Astrocyte (in vitro differentiated cells and primary cell): ENCODE measurements at places on chromosomes 5 and 9.

DNA sequence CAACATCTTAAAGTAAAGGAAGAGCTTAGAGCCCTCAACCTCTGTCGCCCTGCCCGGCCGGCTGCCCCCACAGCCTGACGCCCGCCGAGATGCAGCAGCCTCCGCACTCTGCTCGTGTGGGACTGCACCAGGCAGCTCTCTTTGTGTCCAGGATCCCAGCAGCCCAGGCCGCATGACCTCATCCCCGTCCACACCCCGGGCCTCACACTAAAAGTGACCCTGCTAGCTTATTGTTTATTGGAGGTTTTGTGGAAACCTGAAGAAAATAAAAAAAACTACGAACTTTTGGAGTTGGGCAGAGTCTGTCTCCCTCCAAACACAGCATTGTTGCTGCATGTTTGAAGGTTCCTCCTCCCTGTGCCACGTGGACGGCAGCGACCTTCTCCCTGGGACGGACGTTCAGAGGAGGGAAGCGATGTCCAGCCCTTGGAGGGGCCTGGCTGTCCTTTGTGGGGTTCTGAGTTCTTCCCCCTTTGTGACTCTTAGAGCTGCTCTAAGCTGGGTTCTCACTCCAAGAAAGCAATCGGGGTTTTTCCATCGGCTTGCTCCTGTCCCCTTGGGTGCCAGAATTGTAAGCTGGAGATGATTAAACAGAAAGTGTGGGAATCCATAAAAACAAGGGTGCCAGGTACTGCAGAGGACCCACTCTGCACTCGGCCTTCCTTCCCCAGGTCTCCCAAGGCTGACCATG is 103.5 kb upstream of the COL5A1 start:
- no peak for DNase-seq

- DNase-seq: no peak
Measured at GRCh38 chr5:72291601-72292000, 28.4 kb downstream of the MRPS27 start.

DNA sequence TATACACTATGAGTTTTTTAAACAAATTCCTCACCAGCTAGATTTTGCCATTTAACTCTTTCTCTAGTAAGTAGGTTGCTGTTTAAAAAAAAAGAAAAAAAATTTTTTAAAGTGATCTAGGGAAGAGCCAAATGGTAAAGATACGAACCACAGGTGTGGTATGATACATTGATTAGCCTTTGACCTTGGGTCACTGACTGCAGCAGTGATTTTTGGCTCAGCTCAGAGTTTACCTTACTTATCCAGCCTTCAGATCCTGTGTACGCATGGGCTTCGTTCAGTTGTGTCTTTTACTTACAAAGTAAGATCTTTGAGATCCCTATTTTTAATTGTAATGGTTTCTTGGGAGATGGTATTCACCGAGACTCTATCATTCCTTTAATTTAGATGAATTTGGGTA is 12.4 kb upstream of the GNG10 start:
- no peak for DNase-seq

DNA sequence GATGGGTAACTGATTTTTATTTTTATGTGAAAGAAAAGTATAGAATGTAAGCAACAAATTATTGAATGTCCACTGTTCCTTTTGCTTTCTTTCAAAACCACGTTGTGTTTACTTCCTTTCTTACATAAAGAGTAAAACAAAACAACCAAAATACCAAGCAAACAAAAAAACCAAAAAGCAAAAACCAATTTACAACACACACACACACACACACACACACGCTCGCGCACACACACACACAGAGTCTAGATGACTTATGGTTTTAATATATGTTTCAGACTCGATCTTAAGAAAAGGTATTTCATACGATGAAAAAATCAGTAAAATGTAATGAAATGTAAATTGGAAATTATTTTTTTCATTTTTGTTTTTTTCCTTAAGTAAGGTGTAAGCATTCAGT is 80.3 kb downstream of the ADGRV1 start:
- no peak for DNase-seq

- no peak for DNase-seq
Measured at GRCh38 chr9:136726631-136727191, 14.3 kb downstream of the DIPK1B start.

- no peak for DNase-seq
Measured at GRCh38 chr9:80500300-80500699, 928.5 kb downstream of the TLE4 start.

DNA sequence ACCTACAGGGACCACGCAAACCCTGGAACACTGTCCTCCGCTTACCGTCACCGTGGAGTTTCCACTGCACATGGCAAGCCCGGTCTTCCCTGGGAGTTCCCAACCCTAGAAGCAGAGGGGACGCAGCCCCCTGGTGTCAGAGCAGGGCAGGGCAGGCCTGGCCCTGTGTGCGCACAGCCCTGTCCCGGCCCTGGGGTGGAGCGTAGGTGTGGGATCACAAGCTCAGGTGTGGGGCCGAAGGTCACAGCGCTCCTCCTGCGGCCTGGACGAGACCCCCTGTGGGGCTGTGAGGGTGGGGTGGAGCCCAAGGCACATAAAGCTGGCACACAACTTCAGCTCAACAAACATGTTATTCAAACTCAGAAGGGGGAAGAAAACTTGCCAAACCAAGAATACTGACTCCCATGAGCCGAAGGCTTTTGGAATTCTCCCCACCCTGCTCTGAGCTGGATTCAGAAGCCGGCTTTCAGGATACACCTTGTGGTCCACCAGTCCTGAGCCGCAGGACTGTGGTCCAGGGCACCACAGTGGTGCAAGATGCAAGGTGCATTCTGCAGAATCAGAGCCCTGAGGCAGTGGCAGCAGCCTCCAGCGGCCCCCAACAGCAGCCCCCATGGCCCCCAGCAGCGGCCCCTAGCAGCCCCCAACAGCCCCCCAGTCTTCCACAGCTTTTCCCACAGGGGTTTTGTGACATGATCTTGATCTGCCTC is 11.8 kb upstream of the EXOC3 start:
- DNase-seq: no peak

DNA sequence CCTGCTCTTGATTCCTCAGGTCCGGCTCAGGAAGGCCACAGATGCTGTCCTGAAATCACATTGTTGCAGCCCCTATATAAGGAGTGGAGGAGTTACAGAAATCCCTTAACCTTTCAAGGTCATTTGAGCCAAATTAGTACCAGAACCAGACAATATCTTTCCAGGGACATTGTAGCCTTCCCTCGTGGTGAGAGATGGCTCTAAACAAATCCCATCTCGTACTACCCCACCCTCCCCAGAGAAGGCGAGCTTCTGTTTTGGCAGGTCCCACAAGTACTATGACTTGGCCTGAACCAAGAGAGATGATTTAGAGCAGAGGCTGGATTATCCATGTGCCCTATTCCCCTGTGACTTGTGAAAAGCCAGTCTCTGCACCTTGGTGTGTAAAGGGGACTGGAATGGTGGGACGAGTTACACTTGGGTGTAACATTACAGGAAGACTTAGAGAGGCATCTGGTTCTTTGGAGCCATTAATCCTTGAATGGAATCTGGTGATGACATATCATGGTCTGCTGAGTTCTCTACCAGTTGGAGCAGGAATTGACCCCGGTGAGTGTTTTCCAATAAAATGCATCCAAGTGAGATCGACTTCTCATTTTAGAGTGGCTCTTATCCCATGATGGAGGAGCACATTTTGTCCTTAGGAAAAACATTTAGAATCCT is at the start of gene FAM240B:
Gene FAM240B (minus strand): TSS at position 51 of the 663 bp plus-strand sequence. CDS start 16,134 bp downstream, outside the sequence.
- no peak for DNase-seq

DNA sequence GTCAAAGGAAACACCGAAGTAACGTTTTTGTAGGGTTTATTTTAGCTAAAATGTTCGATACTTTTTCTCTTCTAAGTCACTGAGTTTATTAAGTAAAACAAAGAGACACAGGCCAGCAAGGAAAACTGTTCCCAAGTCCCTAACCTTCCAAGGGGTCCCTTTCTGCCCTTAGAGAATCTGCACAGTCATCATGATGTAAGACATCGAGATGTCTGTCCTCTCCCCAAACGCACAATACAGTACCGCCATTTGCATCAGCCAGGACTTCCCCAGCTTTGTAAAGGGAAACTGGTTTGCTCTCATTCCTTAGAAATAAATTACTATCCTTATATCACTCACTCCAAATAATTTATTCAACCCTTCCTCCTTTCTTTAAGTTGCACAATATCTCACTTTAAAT is 89.3 kb downstream of the MARCHF11 start:
- DNase-seq: no peak

DNA sequence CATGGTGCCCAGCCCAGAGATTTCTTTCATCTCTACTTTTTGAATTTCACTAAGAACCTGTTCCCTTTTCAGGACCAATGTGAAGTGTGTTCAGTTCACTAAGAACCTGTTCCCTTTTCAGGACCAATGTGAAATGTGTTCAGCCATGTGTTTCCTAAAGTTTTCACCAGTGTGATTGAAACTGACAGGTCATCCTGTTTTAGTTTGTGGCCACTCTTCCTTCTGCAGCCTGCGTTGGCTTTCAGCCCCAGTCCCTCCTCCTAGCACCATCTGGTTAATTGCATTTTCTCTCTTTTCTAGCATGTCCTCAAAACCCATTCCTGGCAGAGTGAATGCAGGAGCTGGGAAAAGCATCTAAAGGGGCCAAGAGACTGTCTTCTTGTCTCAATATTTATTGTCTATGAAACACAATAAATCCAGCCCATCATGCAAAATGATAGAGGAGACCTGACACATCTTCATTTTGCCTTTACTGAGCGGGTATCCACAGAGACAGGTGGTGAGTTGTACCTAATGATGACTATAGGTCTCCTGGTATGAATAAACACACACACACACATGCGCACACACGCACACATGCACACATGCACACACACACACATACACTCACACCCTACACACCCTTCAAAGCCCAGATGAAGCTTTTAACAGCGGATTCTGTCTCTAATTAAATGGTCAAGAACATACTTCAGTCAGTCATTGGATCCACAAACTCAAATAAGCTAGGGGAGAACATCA is 6.1 kb upstream of the PANK3 start:
- no peak for DNase-seq

- DNase-seq: no peak
Measured at GRCh38 chr9:32403567-32404260, 19.3 kb downstream of the ACO1 start.

DNA sequence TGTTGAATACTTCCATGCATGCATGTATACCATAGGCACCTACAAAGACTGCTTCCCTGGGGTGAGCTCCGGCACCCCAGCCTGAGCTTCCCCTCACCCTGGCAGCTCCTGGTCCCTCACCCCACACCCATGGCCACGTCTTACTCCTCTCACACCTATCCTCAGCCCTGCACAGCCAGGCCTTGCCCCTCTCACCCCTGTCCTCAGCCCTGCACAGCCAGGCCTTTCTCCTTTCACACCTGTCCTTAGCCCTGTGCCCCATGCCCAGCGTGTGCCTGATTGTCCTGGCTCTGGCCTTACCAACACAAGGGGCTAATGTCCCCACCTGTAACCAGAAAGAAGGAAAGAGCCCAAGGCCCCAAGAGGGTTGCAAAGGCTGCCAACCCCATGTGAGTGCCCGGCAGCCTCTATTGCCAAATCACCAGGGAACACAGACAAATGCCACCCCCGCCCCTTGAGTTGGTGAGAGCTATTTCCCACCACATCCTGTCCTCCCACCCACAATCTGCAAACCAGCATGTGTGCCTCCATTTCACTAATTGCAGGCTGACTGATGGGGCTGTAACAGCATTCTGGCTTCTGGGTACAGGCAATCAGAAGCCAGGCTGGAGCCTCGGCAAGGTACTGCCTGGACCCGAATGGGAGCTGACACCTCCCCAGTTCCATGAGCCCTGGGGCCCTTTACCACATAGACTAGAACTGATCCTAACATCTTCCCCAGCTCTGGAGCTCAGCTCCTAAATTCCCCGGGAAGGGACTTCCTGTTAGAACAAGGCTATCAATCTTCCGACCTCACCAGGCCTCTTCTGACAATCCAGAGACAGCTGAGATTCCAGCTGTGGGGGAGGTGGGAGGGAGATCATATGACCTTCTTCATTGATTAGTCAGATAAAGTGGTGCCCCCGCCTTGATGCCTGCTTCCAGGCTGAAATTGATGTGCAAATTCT is 78.2 kb downstream of the FAM114A2 start:
- no peak for DNase-seq

DNA sequence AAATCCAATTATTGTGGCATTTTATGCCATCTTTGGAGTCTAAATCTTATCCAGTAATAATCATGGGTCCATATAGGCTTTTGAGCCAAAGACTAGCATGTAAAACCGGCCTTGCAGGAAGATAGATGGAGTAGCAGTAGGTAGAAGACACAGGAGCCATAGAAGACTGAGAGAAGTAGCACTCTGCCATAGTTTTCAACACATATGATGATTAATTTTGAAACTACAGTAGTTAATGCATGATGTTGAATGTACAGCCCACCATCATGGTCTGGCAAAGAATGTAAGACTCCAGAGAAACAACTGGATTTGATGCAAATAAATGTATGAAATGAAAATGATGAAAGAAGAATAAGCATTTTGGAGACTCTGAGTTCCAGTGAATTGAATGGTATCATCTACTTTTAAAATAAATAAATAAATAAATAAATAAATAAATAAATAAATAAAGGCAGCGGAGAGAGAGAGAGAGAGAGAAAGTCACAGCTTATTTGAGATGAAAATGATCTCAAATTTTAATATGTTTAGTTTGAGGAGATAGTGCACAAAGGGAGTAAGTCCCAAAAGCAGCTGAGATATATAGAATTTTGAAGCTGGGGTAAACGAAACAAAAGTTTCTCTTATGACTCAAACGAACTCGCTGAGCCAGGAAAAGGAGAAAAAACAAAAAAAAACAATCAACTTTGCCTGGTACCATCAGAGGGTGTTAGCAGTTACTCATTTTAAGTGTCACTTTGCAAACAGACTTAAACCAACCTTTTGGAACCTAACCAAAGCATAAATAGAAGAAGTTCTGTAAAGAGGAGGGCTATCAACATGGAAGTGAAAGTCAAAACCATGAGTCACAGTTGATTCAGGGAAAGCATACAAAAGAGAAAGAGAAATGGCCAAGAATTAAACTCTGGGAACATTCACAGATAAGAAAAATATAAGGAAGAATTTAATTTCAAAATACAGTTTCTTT is 388.7 kb downstream of the CETN3 start:
- DNase-seq: peak; percentile 97

DNA sequence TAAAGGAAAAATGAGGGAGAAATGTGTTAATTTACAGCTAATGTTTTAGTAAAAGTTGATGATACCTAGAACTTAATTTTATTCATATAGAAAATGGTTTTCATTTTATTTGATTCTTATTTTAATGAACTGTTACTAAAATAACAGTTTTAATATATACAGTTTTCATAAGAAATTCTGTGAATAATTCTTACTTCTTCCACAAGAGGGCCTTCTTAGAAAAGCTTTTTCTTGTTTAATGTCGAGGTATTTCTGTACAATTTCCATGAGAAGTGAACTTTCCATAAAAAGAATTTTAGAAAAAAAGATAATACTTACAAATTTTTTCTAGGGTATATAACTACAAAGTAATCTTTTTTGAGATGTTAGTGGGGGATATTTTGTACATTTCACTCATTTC is 73.9 kb downstream of the KLF9 start:
- DNase-seq: peak; percentile 20

GRCh38 chr5:146051678-146052077 is 53.7 kb downstream of the PLAC8L1 start:
- peak; percentile 80 for DNase-seq

DNA sequence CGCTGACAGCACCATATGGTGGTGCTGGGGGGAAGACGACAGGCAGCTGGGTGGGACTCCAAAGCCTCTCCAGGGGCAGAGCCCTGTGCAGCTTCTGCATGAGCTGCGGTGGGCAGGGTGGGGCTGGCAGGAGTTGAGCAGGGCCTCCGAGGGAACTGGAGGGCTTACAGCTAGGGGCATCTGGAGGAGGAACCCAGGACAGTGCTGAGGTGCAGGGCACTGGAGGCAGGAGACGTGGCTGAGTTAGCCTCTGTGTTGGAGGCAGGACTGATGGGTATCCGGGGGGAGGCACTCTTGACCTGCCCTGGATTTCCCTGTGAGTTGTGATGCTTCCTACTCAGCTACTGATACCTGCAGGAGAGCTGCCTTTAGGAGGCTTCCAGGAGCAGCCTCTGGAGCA is 45.0 kb downstream of the TENT4A start:
- no peak for DNase-seq
